MM.1S (cell line): ENCODE measurements at places on chromosomes 16 and 17.

DNA sequence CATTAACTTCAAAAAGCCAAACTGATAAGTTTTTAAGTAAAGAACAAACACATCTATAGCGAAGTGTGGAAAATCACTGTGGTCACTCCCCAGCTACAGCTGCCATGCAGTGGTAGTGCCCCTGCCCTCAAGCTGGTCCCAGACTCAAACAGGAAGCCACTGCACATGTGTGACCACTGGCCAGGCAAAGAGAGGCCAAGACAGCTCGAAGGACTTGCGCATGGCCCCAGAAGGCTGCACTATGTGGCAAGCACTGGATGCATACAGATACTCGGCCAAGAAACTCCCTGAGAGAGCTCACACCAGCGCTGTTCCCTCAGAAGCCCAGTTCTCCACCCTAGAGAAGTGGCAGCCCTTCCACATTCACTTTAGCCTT, 82.4 kb downstream of the ANKRD11 start:
- H3K4me1 ChIP-seq, result no peaks in the 10 kb centered on the region
- H3K27me3 ChIP-seq, result no peaks in the 10 kb centered on the region
- no peak overlapping the region for H3K4me3 ChIP-seq
- H3K36me3 ChIP-seq, result no peaks in the 10 kb centered on the region
- DNase-seq, result no peak

DNA sequence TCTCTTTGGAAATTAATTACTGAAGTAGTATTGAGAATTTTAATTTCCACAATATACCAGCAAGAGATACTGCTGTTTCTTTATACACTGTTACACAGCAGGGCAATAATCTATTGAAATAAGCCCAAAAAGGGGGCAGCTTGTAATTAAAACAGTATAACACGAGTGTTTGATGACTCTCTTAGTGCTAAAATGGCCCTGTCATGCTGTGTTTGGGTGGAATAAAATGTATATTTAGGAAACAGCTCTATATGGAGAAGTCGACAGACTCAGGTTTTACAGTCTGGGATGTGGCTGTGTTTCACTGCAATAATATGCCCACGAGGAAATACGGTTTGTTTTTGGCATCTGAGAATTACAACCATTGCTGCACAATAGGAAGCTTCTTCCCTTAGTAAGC, 537.7 kb upstream of the HSBP1 start:
- H3K4me1 ChIP-seq, result no peaks in the 10 kb centered on the region
- no peak overlapping the region for H3K4me3 ChIP-seq
- no peak for DNase-seq

- no peaks in the 10 kb centered on the region for H3K36me3 ChIP-seq
- H3K27me3 ChIP-seq, result no peaks in the 10 kb centered on the region
- DNase-seq, result no peak
- H3K4me1 ChIP-seq, result peaks cover 8% of the 10 kb centered on the region
Observed at GRCh38 chr16:30947859-30948666, 805 bp upstream of the ORAI3 start.

DNA sequence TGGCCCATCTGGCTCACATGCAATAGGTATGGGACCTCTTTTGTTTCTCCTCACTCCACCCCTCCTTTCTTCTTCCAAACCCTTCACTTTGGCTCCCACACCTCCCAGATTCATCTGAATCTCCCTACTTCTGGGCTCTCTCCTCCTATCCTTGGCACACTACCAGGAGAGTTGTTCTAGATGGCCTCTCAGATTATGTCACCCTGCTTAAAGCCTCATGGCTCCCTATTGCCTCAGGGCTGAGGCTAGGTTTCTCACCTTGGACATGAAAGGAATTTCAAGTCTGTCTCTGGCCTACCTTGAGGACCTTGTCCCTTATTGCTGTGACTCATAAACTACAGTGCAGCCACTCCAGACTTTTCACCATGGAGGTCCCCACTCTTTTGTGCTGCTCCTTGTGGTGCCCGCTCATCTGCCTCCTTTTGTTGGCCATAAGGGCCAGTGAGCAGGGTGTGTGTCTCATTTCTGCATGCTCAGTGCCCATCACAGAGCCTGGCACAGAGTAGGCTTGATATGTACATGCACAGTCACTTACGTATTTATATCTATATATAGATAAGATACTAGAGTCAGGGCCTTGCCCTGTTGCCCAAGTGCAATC, 1.0 kb upstream of the MFAP4 start:
- H3K27ac ChIP-seq, result no peak overlapping the region
- no peaks in the 10 kb centered on the region for H3K27me3 ChIP-seq
- no peaks in the 10 kb centered on the region for H3K36me3 ChIP-seq
- H3K4me1 ChIP-seq, result no peaks in the 10 kb centered on the region
- no peak for DNase-seq

- H3K27me3 ChIP-seq, result no peaks in the 10 kb centered on the region
- H3K36me3 ChIP-seq, result no peaks in the 10 kb centered on the region
- no peaks in the 10 kb centered on the region for H3K4me1 ChIP-seq
- DNase-seq, result no peak
- H3K27ac ChIP-seq, result no peak overlapping the region
- H3K4me3 ChIP-seq, result no peak overlapping the region
Observed at GRCh38 chr16:49620869-49621240, 235.1 kb downstream of the ZNF423 start.

DNA sequence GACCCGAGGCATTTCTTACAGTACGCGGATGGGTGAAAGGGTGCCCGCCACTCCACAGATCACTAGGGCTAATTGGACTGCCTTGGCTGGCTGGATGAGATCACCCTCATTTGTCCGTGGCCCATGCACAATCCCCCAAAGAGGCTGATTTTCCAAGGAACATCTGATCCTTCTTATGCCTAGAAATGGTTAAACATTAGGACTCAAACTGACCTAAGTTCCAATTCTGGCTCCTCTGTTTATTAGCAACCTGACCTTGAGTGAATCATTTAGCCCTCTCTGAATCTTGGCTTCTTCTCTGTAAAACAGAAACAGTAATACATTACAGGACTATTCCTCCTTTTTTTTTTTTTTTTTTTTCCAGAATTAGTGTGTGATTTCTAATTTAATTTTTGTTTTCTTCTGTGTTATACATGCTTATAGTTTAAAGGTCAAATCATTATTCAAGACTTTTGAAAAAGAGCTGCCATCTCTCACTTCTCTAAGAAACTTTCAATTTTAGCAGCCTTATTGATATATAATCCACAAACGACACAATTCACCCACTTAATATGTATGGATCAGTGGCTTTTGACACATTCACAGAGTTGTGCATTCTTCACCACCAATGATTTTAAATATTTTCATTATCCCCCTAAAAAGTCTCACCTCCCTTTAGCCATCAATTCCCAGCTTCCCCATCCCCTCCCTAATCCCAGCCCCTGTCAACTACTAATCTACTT, 45.4 kb upstream of the TMEM132E start:
- H3K27ac ChIP-seq, result no peak overlapping the region
- H3K4me3 ChIP-seq, result no peak overlapping the region
- no peaks in the 10 kb centered on the region for H3K4me1 ChIP-seq

GRCh38 chr17:71572343-71572742, 548.5 kb upstream of the SOX9 start:
- H3K4me1 ChIP-seq, result no peaks in the 10 kb centered on the region
- no peak overlapping the region for H3K27ac ChIP-seq
- H3K4me3 ChIP-seq, result no peak overlapping the region
- DNase-seq, result no peak
- H3K36me3 ChIP-seq, result no peaks in the 10 kb centered on the region

GRCh38 chr16:51134269-51134812, 16.7 kb downstream of the SALL1 start:
- no peaks in the 10 kb centered on the region for H3K27me3 ChIP-seq
- no peak overlapping the region for H3K4me3 ChIP-seq
- H3K36me3 ChIP-seq, result no peaks in the 10 kb centered on the region
- H3K4me1 ChIP-seq, result no peaks in the 10 kb centered on the region
- no peak overlapping the region for H3K27ac ChIP-seq

DNA sequence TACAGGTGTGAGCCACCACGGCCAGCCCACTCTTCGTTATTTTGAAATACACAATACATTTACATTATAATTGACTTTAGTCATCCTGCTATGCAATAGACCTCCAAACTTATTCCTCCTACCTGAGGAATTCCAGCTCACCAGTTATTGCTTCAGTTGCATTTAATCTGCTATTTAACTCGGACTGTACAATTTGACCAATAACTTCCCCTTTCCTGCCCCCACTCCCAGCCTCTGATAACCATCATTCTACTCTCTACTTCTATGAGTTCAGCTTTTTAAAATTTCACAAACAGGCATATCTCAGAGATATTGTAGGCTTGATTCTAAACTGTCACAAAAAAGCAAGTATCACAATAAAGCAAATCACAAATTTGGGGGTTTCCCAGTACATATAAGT, 157.0 kb downstream of the COPRS start:
- H3K4me3 ChIP-seq, result no peak overlapping the region
- no peaks in the 10 kb centered on the region for H3K27me3 ChIP-seq
- H3K36me3 ChIP-seq, result no peaks in the 10 kb centered on the region

DNA sequence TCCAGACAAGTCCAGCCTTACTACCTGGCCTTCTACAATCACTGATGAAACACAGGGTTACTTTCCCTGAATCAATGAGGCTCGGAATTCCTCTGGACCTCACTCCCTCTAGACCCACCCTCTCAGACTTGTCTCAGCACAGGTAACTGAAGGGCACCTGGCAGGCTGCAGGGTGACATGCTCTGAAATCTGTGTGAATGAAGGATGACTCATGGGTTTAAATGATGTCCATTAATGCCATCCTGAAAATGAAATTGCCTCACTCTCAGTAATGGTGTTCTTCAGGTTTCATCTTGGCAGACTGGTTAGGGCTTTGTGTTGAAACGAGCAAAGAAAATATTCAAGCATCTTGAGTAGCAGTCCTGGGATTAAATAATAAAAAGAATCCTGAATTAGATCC, 134.4 kb downstream of the MAF start:
- H3K4me3 ChIP-seq, result no peak overlapping the region
- no peaks in the 10 kb centered on the region for H3K36me3 ChIP-seq
- H3K4me1 ChIP-seq, result no peaks in the 10 kb centered on the region
- H3K27me3 ChIP-seq, result no peaks in the 10 kb centered on the region

DNA sequence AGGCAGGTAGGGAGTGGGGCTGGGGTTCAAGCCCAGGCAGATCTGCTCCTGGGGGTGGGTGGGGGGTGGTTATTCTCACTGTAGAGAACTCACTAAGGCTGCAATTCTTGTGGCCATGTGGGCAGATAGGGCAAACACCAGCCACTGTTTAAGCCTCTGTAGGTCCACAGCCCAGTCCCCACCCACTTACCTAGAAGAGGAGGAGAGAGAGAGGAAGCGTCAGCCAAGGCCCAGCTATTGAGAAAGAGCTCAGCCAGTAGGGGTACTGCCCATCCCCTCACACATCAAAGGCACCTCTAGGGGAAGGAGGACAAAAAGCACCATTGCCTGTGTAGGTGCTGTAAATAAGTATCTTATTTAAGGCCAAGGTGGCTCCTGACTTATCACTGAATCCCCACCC, 12.9 kb downstream of the KRT16 start:
- H3K4me3 ChIP-seq, result no peak overlapping the region
- no peak overlapping the region for H3K27ac ChIP-seq
- no peak for DNase-seq
- H3K4me1 ChIP-seq, result no peaks in the 10 kb centered on the region

- H3K4me3 ChIP-seq, result no peak overlapping the region
- no peak overlapping the region for H3K27ac ChIP-seq
- no peak for DNase-seq
- H3K36me3 ChIP-seq, result no peaks in the 10 kb centered on the region
- no peaks in the 10 kb centered on the region for H3K4me1 ChIP-seq
Observed at GRCh38 chr17:79023180-79023705, 726 bp upstream of the C1QTNF1 start.

DNA sequence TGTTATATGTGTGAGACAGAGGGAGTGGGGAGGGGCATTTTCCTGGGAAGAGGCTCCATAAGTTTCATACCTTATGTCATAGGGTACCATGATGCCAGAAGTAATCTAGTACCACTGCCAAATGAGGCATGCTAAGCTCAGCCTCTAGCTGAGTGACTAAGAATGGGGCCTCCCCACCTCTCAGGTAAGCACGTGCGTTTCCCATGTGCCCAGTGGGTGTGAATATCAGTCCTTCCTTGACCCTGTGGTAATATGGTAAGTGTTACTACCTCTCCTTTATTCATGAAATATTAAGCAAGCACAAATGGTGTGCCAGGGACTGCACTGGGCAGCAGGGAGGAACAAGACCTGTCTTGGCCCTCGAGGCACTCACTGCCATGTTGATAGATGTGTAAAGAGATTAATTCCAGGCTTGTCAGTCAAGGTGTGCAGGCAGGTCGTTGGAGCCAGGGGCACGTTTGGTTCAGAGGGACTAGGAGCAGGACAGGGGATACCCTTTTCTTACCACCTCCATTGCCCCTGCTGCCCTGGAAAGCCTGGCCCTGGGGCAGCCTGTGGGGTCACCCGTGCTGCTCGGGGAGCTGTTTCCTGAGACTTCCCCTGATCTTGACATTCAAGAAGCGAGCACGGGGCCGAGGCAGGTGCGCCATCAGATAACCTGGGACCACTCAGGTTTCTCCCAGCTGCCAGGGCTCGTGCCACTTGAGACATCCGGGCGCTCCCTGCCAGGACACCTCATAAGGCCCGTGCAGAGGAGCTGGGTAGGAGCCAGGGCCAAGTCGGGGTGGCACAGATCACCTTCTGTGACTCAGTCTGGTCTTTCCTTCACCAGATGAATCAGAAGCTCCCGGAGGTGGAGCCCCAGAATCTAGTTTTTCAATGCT, 8.8 kb downstream of the RSAD1 start:
- no peaks in the 10 kb centered on the region for H3K27me3 ChIP-seq
- H3K36me3 ChIP-seq, result no peaks in the 10 kb centered on the region; the same call in 1 of the 2 replicates
- no peak overlapping the region for H3K27ac ChIP-seq
- no peak for DNase-seq
